Progenitor cell of endocrine pancreas (in vitro differentiated cells): ENCODE measurements at places on chromosomes 5 and 9. TPM values are rescaled to one million over a fixed set of nuclear protein-coding genes. Genes with fewer than 3 reads are reported as not detected.

The FAM81B gene
- total RNA-seq: 0.42 TPM in 1 of 2 replicates, not detected in the other

The CCL28 gene
- not detected in 2 replicates for total RNA-seq

The BARHL1 gene
- total RNA-seq: not detected in 2 replicates

The WNT8A gene
- not detected in 2 replicates for total RNA-seq

The ORM1 gene
- 9.3 and 10.8 TPM in 2 replicates for total RNA-seq

The ERAP2 gene
- total RNA-seq: not detected in 2 replicates

The SLC27A6 gene
- total RNA-seq: 1.5 and 2.1 TPM in 2 replicates

The RGP1 gene
- total RNA-seq: 37.8 and 40.0 TPM in 2 replicates

The CKMT2 gene
- 1.7 and 3.7 TPM in 2 replicates for total RNA-seq

The SLC26A2 gene
- 11.7 and 12.6 TPM in 2 replicates for total RNA-seq

The CDC14B gene
- 46.2 and 53.2 TPM in 2 replicates for total RNA-seq

The PCDHA10 gene
- 18.3 and 19.2 TPM in 2 replicates for total RNA-seq

The PHYHD1 gene
- total RNA-seq: 19.9 and 21.3 TPM in 2 replicates

The GCNT4 gene
- total RNA-seq: 2.5 and 3.3 TPM in 2 replicates

The PCDHGB6 gene
- 23.1 and 24.0 TPM in 2 replicates for total RNA-seq

The C5orf52 gene
- total RNA-seq: not detected in 2 replicates

The DBH gene
- not detected in 2 replicates for total RNA-seq

The ELOVL7 gene
- total RNA-seq: 14.5 and 18.0 TPM in 2 replicates

The UBTD2 gene
- total RNA-seq: 69.6 and 72.7 TPM in 2 replicates

The SLC46A2 gene
- not detected in 2 replicates for total RNA-seq

The KCNIP1 gene
- total RNA-seq: 17.8 and 18.2 TPM in 2 replicates

The TPPP gene
- total RNA-seq: 2.6 and 2.9 TPM in 2 replicates

The ZBTB43 gene
- total RNA-seq: 16.9 and 21.8 TPM in 2 replicates
